ENCODE measurements at places on chromosomes 1 and 21. TPM values are rescaled to one million over a fixed set of nuclear protein-coding genes. Genes with fewer than 3 reads are reported as not detected.

DNA sequence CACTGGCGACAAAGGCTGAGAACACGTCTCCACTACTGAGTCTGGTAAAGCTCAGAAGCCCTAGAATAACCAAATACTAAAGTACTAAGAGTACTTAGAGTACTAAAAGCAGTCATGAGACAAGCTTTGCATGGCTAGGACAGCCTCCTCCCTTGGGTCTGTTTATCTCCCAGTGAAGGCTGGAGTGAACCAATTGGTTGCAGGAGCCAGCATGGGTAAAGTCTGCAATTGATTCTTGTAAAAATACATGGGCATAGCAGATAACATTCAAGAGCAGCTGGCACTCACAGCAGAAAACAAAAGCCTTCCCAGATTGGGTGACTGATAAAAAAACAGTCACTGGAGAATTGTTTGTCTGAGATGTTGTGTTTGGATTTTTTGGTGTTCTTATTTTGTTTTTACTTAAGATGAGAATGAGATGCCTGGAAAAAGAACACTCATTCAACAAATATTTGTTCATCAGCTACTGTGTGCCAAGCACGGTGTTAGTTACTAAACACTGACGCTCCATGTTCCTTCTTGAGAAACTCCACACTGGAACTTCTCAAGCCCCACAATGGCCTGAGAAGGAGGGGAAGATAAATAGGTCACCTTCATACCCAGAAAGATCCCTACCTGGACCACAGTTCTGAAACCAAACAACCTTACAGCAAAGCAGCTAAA lies 3.7 kb downstream of the IRF6 start:
- no peak for DNase-seq

GRCh38 chr1:25727088-25727487 lies 72.9 kb upstream of the SELENON start:
- DNase-seq, result no peak

- no peak for DNase-seq
These were observed 383.6 kb downstream of the TTLL7 start for GRCh38 chr1:83615370-83615769.

- DNase-seq, result peak; percentile 57
These were observed 129.8 kb downstream of the IGSF21 start for GRCh38 chr1:18237371-18237770.

DNA sequence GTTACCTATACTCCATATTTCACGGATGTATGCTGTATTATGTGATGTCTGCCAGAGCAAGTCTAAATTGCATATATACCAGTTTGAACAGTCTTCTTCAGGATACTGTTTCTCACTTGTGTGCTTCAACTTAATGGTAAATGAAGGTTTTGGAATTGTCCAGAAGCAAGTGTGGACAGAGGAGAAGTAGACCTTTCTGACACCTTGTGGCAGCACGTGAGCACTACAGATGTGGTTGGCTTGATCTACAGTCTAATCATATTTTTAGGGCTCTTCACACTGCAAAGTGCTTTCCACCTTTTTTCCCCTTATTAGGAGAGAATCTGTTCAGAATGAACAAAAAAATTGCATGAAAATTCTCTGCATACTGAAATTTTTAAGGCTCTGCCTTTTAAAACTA lies 10.9 kb downstream of the MORC3 start:
- peak; percentile 57 for DNase-seq

GRCh38 chr21:18832950-18833349 lies 429.4 kb upstream of the TMPRSS15 start:
- no peak for DNase-seq

DNA sequence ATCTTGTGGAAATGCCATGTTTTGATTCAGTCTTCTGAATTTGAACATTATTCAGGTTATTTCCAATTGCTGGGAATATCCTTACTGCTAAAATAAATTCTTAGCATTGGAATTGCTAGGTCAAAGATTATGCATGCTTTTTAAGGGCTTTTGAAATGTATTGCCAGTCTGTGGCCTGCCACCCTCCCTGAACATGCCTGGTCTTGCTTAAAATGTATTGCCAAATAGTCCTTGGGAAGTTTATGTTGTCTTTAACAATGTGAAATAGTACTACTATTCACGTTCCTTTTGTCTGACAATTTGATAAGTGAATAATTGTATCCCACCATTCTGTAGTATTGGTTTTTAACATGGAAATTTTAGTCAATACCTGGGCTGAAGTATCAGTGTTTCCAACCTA lies 13.6 kb downstream of the TARDBP start:
- DNase-seq, result no peak

DNA sequence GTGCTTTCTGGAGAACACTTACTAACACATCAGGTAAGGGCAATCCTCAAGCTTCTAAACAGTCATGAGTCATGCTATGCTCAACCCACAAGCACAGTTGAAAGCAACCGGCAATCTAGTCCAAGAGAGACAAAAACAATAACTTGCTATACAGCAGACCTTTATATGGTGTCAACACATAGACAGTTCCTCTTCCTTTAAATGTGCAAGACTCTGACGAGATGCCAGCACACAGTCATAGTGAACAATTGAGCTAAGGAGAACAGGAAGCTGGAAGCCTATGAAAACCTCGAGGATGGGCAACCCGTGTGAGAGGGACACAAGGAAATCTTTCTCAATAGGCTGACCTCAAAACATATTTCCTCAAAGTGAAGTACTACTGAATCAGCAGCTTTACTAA lies 5.3 kb downstream of the ADIPOR1 start:
- DNase-seq, result no peak

DNA sequence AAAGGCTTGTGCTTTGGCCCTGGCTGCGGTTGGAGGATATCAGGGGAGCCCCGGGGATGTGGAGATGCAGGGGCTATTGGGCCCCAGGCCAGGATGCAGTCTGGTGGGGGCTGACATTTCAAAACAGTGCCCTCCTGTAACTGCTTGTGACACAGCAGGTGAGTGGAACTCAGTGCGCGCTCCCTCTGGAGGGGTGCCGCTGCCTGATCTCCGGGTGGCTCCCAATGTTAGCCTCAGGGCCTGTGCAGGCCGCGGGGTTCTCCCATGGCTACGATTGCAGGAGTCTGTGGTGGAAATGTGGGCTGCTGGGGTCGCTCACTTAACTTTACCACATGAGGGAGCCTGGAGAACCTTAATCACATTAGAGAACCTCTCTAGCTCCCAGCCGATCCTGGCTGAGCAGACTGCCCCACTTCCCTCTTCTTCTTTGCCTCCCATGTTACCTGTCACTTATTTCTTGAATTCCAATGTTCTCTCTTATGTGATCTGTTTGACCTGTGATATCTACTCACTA lies 163.2 kb downstream of the FMN2 start:
- DNase-seq, result peak; percentile 7

The CCNL2 gene
- total RNA-seq, result 143 TPM

GRCh38 chr21:30479259-30479658 lies 908 bp downstream of the KRTAP19-1 start:
- DNase-seq, result no peak

DNA sequence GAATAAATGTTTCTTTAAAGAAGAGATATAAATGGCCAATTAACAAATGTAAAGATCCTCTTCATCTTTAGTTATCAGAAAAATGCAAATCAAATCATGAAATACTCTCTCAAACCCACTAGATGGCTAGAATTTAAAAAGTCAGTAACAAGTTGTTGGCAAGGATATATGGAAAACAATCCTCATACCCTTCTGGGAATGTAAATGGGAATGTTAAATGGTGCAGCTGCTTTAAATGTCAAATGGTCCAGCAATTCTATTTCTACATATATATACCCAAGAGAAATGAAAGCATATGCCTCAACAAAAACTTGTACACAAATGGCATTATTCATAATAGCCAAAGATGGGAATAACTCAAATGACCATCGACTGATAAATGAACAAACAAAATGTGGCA lies 283.5 kb downstream of the RWDD3 start:
- DNase-seq, result no peak

GRCh38 chr1:228000416-228000815 lies 6.4 kb upstream of the WNT3A start:
- no peak for DNase-seq

DNA sequence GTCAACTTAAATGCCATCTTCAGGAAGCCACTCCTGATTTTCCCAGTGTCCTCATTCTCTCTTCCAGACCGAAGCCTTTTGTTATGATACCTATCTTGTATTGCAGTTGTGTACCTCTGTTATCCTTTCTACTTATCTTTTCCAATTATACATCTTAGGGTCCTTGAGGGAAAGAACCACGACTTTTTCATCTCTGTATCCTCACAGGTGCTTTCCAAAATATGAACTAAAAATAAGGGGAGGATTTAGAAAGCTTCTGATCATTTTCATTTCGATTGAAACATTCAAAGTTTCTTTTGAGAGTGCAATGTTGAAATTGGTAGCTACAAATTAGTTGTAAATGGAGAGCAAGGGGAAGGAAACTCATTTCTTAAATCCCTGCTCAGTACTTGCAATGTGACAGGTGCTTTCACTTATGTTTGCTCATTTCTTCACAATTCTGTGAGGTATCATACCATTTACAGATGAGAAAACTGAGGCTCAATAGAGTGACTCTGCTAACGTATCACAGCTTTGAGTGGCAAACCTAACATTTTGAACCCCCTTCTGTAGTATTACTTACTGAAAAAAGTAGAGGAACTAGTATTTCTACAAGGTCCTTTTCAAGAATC lies 24.2 kb downstream of the SLC19A2 start:
- no peak for DNase-seq

DNA sequence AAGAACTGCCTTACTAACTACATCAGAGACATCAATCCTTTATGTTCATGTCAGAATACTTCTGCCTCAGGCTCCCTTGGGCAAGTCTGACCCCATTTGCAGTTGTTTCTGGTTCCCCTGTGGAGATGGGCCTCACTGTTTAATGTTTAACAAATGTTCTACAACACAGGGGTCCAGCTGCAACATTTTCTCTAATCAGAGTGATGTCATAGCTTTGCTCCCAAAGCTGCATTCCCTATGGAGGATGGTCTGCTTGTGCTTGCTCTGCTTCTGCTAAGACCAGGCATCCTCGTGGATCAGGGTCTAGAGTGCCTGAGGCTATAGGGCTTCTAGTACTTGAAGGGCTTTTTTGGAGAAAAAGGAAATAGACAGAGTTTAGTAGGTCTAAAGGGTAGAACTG lies 1071.2 kb downstream of the TTLL7 start:
- DNase-seq, result no peak

The MROH9 gene
- not detected for total RNA-seq

- DNase-seq, result no peak
These were observed 27.4 kb downstream of the AKNAD1 start for GRCh38 chr1:108829498-108829916.

DNA sequence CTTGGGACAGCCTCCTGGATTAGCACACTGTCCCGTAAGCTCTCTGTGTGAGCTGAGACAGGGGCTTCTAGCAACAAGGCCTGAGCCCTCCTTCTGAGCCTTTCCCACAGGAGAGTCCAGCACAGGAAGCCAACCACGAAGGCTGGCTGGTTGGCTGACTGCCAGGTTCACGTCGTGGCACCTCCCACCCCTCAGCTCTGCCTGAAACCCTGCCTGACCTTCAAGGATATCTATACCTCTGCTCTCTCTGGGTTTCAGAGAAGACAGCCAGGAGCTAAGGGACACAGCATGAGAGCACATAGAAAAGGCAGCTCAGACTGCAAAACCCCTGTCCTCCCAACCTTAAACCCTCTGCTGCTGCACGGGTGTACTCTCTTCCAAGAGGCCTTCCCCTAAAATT lies 13.9 kb downstream of the DLGAP3 start:
- DNase-seq, result no peak

The C4BPA gene
- not detected for total RNA-seq

The ADORA1 gene
- 3.2 TPM for total RNA-seq

- no peak for DNase-seq
These were observed 36.2 kb downstream of the BACH1 start for GRCh38 chr21:29334717-29335428.

The CCDC27 gene
- total RNA-seq, result not detected

GRCh38 chr1:13730291-13730690 lies 30.3 kb downstream of the PRDM2 start:
- DNase-seq, result no peak

DNA sequence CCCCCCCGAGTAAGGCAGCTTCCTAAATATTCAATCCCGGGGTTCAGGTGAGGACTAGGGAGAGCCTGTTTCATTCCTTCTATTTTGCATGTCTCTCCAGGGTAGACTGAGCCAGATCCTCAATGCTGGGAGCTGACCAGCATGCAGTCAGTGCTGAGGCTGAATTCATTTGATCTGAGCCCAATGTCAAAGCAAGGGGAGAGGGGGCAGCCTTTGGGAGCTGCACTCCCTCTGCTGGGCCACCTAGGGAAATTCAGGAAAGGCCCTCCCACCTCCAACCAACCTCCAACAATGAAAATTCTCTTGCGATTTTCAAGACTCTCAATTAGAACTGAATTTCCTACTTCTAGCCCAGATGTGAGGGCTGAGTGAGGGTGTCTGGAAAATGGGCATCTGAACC lies 371.2 kb downstream of the NPHP4 start:
- DNase-seq, result peak; percentile 76

GRCh38 chr1:48701445-48701844 lies 75.2 kb downstream of the BEND5 start:
- no peak for DNase-seq

The PAX7 gene
- 0.46 TPM for total RNA-seq

The LRRC53 gene
- total RNA-seq, result not detected

The IL10 gene
- not detected for total RNA-seq

- peak; percentile 54 for DNase-seq
These were observed 3.2 kb downstream of the C1orf226 start for GRCh38 chr1:162384601-162385279.

The ADAM30 gene
- not detected for total RNA-seq

The LRRN2 gene
- 1.9 TPM for total RNA-seq

The ICOSLG gene
- total RNA-seq, result 0.22 TPM

The KISS1 gene
- total RNA-seq, result not detected

DNA sequence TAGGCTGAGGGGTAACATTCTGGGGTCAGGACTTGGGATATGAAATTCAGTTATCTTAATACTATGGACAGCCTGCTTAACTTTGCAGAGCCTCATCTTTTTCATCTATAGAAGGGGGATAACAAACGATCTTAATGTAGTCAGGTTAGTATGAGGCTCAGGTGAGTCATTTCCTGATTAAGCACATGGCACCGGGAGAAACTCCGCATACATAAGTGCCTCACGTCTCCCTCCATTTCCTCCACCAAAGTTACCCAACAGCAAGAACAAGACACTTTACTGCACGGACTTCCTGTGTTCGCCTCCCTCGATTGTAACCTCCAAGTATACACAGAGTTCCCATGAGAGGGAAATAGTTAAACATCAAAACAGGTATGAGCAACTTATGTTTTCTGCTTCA lies 112.7 kb upstream of the COA6 start:
- no peak for DNase-seq

The PLA2G2F gene
- total RNA-seq, result not detected

DNA sequence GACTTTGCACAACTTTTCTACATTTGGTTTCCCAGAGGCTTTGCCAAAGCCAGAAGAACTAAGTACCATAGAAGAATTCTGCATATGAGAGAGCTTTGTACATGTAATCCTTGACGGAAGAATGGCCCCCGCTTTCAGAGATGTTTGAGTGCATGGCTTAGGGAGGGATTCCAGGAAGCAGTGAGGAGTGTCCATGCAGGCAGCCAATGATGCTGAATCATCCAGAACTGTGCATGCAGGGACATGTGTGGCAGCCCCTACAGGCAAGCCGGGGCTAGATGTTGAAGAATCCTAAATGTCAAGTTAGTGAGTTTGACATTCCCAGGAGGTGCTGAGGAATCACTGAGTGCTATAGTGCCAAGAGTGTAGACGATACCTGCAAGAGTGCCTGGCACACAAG lies 9.9 kb upstream of the HAO2 start:
- no peak for DNase-seq

- DNase-seq, result no peak
These were observed 83.9 kb downstream of the ASTN1 start for GRCh38 chr1:177080564-177080963.

GRCh38 chr1:227140376-227140775 lies 177.9 kb downstream of the CDC42BPA start:
- no peak for DNase-seq

GRCh38 chr1:114609026-114609425 lies 27.6 kb upstream of the BCAS2 start:
- DNase-seq, result no peak
